ENCODE measurements at places on chromosomes 2 and 18.

DNA sequence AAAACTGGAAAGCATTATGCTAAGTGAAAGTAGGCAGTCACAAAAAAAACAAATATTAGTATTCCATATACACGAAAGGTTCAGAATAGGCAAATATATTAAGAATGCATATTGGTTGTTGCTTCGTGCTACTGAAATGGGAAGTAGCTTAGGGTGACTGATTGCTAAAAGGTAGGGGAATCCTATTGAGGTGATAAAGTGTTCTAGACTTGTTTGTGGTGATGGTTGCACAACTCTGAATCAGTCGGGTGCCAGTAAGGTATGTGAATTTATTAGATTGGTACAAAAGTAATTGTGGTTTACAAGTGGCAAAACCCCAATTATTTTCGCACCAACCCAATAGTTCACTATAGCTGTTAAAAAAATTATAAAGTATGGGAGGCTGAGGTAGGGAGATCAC is 20.7 kb downstream of the USP34 start:
- DNase-seq = no peak

GRCh38 chr2:97747716-97748115 is 34.3 kb downstream of the ZAP70 start:
- DNase-seq = no peak

DNA sequence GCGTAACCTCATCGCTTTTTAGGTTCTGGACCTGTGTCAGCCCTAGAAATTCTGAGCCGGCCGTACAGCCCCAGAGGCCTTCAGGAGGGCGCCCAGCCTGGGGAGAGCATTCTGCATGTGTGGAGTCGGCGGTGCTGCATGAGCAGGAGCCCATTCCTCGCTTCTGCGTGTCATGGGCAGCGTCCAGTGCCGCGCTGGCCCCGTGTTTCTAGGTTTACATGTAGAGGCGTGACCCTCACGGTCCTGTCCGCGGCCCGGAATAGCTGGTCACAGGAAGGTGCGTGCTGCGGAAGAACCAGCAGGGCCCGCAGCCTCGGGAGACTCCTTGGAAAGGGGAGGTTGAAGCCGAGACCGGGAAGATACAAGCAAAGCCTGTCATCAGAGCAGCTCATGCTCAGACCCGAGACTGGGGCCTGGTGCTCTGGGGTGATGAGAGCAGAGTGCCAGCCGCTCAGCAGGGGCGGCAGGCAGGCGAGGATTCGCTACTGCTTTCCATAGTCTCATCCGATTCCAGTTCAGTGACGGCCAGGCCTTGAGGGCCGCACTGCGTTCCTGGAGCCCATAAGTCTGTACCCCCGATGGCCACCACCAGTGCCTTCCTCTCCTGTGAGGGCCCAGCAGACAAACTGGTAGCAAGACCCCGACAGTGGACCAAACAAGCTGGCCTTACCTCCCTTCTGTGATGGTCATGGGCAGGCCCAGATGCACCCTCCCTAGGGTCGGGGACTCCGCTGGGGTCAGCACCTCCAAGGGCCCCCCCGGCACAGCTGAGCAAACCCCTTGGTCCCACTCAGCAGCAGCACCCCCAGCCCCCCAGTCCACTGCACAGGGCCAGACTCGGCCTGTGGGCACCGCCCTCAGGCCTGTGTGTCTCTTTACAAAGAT is 15.6 kb upstream of the NFATC1 start:
- DNase-seq = no peak

DNA sequence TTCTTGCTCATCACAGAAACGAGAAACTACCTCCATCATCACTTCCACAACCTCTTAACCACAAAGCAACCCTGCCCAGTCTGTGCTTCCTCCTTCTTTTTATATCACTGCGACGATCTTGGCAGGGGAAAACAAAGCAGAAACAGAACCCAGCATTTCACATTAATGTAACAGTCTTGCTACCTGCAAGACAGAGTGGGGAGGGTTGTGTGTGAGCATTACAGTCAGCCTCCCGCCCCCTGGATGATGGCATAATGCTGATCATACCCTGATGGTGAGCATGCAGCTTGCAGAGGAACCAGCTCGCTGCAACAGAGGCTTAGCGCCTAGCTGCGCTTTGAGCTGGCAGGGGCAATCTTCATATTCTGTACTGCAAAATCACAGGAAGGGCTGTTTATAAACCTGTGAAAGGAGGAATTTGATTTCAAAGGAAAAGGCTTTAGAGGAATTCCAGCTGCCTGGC is 376.1 kb downstream of the IRS1 start:
- DNase-seq = peak; percentile 60

- no peak for DNase-seq
These were observed 16.4 kb downstream of the VIL1 start for GRCh38 chr2:218435003-218435982.

- DNase-seq = no peak
These were observed 1557.2 kb upstream of the ZEB2 start for GRCh38 chr2:146077156-146077555.

- no peak for DNase-seq
These were observed 41.1 kb upstream of the EPB41L3 start for GRCh38 chr18:5584746-5585417.

DNA sequence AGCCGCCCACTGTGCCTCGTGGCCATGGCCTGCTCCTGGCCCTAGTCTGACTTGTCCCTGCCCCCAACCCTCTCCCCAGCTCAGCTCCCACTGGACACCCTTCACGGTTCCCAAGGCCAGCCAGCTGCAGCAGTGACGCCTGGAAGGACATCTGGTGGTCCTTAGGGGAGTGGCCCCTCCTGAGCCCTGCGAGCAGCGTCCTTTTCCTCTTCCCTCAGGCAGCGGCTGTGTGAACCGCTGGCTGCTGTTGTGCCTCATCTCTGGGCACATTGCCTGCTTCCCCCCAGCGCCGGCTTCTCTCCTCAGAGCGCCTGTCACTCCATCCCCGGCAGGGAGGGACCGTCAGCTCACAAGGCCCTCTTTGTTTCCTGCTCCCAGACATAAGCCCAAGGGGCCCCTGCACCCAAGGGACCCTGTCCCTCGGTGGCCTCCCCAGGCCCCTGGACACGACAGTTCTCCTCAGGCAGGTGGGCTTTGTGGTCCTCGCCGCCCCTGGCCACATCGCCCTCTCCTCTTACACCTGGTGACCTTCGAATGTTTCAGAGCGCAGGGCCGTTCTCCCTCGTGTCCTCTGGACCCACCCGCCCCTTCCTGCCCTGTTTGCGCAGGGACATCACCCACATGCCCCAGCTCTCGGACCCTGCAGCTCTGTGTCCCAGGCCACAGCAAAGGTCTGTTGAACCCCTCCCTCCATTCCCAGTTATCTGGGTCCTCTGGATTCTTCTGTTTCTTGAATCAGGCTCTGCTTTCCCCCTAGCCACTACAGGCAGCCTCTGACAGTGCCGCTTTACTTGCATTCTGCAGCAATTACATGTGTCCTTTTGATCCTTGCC is 35.8 kb downstream of the ANO7 start:
- DNase-seq = peak; percentile 78

- no peak for DNase-seq
These were observed 200.6 kb upstream of the MEX3C start for GRCh38 chr18:51398104-51398503.

DNA sequence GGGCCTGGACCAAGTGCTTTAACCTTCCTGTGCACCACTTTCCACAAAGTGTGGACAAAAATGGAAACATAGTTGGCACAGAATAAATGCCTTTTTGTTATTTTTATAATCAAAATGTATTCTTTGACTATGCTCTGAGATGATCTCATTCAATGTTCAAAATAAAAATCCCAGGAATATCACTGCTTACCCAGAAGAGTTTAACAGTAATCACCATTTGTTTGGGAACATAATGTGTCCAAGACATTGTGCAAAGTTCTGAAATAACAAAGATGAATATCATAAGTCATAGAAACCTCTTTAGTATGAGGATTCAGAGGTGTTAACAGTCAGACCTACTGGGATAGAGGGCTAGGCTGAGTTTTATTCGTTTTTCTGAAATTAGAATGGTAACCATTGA is 668.1 kb downstream of the CNTNAP5 start:
- no peak for DNase-seq

DNA sequence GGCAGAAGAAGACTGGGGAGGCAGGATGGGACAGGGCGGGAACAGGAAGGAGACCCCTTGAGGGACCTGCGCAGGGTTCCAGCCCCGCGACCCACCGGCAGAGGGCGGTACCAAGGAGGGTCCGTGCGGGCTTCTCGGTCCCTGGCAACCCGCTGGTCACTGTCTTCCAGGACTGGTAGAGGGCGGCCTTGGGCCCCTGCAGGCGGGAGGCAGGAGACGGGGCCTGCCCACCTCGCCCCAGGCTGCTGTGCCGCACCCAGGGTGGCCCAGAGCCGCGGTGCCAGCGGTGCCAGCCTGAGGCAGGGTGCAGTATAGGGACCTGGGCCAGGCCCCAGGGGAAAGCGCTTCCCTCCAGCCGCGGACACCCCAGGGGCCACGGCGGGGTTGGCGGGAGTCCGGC is 34.5 kb downstream of the NEURL3 start:
- DNase-seq = peak; percentile 52

Measured in femur (tissue), 1 donor.